ENCODE measurements at places on chromosomes 16 and 17.

GRCh38 chr17:2253768-2254406, 49.7 kb downstream of the SMG6 start:
- no peak for DNase-seq

DNA sequence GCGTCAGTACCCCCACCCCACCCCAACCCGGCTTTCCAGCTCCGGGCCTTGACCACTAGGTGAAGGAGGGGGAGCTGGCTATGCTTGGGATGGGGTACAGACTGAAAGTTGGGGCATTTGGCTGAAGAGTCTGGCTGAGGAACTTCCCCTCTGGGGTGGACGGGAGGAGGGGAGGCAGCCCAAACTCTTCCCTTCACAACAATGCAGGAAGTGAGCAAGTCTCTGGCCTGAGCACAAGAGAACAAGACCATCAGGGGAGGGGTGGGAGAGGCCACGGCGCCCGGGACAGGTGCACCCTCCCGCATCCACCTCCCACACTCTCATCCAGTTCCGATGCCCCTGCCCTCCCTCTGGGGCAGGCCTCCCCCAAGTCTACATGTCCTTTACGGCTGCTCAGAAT, 5.6 kb downstream of the USH1G start:
- DNase-seq: no peak

DNA sequence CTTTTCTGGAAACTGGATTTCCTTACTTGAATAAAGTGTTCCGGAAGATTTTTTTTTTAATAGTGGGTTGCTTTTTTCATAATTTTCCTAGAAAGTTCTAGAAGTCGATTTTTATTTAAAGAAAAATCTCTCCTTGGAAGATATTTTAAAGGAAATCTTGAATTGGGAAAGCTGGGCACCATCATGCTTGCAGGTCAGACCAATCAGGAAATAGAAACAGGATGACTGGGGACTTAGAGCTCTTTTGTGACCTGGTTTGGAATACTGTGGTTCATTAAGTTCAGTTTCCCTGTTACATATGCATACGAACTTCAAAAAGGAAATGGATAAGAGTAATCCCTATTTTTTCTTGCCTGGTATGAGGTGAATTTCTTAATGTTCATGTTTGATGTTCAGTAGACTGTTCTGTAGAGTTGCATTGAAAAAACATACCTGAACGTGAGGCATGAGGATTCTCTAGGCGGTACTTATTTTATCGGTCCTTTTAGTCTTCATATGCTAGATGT, 1.2 kb downstream of the NFATC3 start:
- no peak for DNase-seq

DNA sequence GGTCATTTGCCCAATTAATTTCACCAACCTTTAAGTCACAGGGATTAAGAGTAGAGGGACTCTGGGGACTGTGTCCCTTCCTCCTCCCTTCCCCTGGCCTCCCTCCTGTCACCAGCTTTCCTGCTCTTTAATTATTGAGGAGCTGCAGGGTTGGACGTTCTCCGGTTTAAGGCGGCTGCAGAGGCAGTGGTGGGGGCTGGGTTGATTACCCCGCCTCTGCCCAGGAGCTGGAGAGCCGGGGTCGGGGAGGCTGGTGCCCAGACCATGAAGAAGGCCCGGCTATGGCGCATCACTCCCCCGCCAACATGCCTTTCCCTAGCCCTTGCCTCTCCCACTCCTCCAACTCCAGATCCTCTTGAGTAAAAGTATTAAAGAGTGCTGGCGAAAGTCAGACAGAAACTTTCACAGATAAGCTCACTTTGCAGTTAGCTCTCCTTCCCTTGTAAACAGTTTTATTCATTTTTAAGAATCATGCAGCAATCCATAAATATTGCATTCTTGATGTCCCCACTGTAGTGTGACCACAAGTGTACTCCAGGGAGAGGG, 1.1 kb upstream of the FOXJ1 start:
- no peak for DNase-seq

- DNase-seq: no peak
These were observed at the start of gene TPSG1 for GRCh38 chr16:1225051-1225451. TSS of gene TPSG1 (minus strand) at chr16:1225268. CDS start at chr16:1225252, 16 bp downstream.

DNA sequence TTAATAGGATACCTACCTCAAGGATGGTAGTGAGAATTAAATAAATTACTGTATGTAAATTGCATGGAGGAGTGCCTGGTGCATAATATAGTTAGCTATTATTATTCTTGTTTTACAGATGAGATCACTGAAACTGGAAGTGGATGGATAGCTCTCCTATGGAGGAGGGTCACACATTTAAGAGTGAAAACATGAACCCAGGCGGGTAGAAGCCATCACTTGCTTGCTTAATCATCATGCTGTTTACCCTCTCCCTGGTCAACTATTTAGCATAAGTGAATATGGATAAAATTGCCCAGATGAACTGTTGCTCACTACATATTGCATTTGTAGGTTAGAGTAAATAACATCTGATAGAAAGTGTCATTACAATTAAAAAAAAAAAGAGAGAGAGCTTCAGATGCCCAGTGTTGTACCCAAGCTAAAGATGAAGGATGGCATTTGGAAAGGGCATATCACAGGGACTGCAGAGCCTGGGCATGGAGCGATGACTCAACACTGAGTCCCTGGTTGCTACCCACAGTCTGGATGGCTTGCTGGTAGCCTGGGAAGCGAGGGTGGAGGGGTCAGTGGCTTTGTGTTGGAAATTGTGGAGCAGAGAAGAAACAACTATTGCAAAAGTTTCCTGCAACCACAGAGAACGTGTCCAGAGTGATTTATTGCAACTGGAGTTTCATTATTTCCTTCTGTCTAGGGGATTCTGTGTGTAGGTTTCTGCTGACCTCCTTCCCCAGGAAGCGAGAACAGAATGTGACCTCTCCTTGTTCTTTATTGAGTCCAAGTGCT, 414.4 kb downstream of the SHISA9 start:
- no peak for DNase-seq

DNA sequence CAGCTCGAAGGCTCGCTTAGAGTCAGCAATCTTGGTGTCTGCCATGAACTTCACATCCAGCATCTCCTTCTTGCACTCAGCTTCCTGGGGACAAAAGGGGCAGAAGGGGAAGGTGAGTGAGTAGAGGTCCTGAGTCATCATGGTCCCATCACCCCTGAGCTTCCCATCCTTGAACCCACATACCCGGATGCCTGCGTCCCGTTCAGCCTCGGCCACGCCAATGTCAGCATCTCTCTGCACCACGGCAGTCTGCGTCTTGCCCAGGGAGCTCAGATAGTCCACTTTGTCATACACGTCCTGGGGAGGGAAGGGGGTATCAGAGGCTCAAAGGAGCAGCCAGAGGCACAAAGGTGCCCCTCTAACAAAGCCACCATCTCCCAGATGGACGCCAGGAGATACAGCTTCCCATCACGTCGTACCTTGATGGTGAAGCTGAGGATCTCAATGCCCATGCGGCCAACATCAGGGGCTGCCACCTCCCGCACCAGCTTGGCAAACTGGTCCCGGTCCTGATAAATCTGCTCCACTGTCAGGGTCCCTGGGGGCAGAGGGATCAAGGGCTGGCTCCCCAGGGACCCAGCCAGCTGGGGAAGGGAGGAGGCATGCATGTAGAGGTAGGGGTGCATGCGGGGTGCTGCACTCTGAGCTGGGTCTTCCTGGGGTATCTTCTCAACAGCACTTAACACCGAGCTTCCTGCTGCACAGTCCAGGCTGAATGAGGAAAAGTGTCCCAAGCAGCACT, 15.2 kb downstream of the FLOT2 start:
- no peak for DNase-seq

DNA sequence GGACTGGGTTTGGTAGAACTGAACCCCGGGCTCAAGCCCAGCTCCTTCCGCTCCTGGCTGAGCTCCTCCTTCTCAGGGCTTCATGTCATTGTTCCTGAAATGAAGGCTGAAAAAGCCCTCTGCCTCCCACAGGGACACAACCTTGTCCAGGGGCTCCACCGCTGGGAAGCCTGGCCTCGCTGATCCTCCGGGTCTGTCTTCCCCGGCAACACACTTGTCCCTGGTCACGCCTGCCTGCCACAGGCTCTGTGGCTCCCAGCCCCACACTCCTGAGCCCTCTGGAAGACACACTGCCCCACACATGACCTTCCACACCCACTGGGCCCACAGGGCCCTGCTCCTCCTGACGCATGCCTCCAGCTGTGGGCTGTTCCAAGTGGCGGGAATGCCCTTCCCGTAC, 18.0 kb upstream of the ZC3H18 start:
- DNase-seq: no peak

- DNase-seq: no peak
These were observed 52.0 kb upstream of the TEX2 start for GRCh38 chr17:64315032-64315490.

DNA sequence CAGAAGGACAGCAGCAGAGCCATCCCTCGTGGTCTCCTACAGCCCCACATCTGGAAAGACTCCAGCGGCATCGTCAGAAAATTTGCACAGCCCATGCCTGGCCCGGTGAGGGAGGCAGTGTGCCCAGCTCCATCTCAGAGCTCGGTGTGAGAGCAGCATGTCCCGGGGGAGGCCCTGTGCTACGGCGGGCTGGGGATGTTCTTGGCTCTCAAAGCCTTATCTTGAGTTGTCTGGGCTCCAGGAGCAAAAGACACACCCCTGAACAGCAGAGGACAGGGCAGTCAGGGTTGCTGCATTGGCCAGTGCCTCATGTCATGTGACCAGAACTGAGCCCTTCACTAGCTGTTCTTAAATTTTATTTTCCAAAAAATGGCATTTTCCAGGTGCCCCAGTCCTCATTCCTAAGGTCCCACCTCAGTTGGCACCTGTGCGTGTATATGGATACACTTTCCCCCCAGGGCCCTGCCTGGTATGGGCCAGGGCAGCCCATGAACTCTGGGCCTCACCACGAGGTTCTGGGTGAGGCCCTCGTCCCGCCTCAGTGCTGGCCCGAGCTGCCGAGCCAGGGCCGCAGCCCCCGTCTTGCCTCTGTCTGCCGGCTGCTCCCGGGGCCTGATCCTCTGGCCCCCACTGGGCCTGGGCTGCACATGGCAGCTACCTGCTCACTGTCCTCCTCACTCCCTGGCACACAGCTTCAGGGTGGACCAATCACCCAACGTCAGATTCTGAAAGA, 3.0 kb downstream of the NUDT16L1 start:
- DNase-seq: no peak

- no peak for DNase-seq
These were observed 17.6 kb upstream of the CDH13 start for GRCh38 chr16:82609140-82609539.

All from putamen (tissue), 1 donor.